Astrocyte (in vitro differentiated cells and primary cell): ENCODE measurements at places on chromosomes 11 and 22. TPM values are rescaled to one million over a fixed set of nuclear protein-coding genes. Genes with fewer than 3 reads are reported as not detected.
A peak's percentile ranks its signal among the peaks of the same experiment; 100 is the strongest.

- DNase-seq, result peak; percentile 89
These were observed 71.5 kb downstream of the SIK3 start for GRCh38 chr11:117026593-117027330.

The PRR5L gene
- total RNA-seq, result 55.6 and 56.0 TPM in 2 replicates

The OR51E1 gene
- not detected in 2 replicates for total RNA-seq

The SH3BP1 gene
- 26.5 and 31.6 TPM in 2 replicates for total RNA-seq

The CCDC88B gene
- total RNA-seq, result 1.2 and 1.6 TPM in 2 replicates

The NCR3LG1 gene
- 3.1 and 3.3 TPM in 2 replicates for total RNA-seq

DNA sequence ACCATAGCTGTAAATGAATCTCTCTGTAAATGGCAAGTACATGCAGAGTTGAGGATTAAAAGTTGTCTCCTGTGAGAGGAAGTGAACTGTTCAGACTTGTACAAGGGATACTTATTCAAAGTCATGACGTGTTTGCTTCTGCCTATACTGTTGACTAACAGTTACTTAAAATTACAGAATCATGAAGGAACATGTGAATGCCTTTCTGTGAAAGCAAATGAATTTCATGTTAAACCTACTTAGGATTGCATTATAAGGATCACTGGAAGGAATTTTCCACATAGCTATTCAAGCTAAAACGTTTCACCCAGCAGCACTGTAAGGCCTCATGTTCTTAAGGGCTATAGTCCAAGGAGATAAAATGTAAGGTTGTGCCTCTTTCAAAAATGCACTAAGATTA is 93.4 kb upstream of the BIRC3 start:
- DNase-seq, result no peak

DNA sequence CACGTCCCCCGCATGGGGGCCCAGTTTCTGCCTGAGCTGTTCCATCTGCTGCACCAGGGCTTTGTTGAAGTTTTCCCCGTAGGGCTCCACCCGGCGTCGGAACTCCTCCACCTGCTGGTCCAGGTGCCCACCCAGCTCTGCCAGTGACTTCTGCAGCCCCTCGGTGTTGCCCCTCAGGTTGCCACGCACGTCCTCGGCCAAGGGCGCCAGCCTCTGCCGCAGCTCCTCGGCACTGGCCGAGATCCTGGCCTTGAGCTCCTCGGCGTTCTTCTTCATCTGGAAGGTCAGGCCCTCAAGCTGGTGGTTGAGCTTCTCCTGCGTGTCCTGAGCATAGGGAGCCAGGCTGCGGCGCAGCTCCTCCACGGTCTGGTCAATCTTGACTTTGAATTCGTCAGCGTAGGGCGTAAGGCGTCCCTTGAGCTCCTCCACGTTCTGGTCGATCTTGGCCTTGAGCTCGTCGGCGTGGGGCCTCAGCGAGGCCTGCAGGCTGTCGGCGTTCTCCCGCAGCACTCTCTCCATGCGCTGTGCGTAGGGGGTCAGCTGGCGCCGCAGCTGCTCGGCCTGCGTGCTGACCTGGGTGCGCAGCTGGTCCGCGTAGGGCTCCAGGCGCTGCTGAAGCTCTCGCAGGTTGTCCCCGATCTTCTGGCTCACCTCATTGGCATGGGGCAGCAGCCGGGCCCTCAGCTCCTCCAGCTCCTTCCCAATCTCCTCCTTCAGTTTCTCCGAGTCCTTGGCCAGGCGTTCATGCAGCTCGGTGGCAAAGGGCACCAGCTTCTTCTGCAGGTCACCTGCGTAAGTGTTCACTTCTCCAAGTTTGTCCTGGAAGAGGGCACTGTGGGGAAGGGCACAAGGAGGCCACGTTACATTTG is 1.8 kb downstream of the APOA4 start:
- no peak for DNase-seq

DNA sequence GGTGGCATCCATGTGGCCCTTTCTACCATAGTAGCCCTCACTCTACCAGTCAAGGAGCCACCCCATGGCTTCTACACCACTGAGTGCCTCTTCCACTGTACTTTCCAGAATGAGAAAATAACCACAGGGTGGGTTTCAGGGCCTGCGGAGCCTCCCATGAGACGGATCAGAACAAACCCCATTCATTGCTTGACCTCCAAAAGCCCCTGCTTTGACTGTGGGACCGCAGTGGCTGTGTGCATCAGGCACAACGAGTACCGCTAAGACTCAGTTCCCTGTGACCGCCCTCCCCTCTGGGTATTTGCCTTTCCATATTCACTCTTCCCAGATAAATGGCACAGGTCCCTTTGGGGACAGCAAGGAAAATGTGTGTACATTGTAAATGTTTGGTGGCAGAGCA is 11.5 kb upstream of the MRGPRF start:
- no peak for DNase-seq

The MPZL3 gene
- 8.2 and 8.5 TPM in 2 replicates for total RNA-seq

GRCh38 chr11:44029977-44030911 is 17.5 kb upstream of the ACCSL start:
- peak; percentile 89 for DNase-seq

The OR8A1 gene
- total RNA-seq, result not detected in 2 replicates
